ENCODE measurements at places on chromosomes 7 and 10.

- DNase-seq, result no peak
These were observed 923.0 kb upstream of the CELF2 start for GRCh38 chr10:10094691-10095090.

GRCh38 chr10:68795886-68796532 is 31.3 kb upstream of the STOX1 start:
- no peak for DNase-seq

DNA sequence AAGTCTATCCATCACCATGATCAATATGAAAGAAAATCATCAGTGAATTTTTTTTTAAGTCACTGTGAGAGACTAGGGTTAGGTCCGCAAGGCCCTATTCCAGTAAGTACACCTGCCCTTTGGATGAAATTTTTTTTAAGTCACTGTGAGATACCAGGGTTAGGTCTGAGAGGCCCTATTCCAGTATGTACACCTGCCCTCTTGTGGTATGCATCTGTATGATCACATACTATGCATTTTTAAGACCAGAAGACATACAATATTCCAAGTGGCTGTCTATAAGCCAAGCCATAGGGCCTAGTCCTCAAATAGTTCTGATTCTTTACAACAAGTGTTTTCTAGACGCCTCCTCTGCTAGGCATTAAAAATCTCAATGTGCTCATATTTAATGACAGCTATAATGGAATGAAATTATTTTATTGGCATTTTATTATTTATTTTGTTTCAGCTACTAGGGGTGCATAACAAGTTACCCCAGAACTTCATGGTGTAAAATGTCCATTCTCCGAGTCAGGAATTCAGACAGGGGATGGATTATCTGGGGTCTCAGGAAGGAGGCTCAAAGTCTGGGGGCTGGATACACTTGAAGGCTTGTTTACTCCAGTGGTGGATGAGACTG is 53.1 kb downstream of the TEX36 start:
- no peak for DNase-seq

DNA sequence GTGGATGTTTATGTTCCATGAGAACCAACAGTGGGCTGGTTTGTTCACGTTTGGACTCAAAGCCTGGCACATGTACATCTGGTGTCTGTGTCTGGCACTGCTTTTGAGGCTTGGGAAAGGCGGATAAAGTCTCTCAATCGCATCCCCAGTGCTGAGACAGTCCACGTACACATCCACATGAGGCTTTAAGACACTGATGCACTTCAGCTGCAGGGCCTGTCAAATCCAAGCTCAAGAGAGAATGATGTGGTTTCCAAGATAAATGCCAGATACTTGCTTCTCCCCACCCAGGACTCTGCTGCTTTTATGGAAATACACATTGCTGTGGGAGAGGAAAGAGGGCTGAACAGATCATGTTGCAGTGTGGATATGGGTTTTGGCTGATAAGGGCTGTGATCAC is 178.4 kb downstream of the ADARB2 start:
- DNase-seq, result no peak

GRCh38 chr7:102111061-102112041 is 175.3 kb upstream of the SH2B2 start:
- DNase-seq, result peak; percentile 64

DNA sequence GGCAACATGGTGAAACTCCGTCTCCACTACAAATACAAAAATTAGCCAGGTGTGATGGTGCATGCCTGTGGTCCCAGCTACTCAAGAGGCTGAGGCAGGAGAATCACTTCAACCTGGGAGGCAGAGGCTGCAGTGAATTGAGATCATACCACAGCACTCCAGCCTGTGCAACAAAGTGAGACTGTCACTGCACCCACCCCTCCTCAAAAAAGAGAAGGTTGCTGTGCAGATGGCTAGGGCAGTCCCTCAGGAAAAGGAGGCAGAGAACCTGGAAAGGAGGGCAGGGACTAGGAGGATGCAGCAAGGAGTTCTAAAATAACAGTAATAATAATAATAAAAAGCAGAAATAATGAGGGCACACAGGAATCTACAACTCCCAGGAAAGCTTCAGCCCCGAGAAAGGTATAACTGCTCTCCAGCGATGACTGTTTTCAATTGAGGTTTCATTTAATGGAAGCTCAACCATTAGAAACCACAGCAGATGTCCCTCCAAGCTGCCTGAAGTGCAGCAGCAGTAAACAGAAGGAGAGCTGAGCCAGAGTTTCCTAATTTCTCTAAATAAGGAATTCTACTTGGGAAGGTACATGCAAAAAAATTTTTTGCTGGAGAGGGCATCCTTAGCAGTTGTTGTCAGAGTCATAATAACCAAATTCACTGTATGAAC is 326.5 kb downstream of the GATA3 start:
- DNase-seq, result no peak

GRCh38 chr7:50431316-50431715 is 18.8 kb downstream of the FIGNL1 start:
- no peak for DNase-seq

GRCh38 chr10:129187331-129187730 is 279.7 kb upstream of the MGMT start:
- no peak for DNase-seq

DNA sequence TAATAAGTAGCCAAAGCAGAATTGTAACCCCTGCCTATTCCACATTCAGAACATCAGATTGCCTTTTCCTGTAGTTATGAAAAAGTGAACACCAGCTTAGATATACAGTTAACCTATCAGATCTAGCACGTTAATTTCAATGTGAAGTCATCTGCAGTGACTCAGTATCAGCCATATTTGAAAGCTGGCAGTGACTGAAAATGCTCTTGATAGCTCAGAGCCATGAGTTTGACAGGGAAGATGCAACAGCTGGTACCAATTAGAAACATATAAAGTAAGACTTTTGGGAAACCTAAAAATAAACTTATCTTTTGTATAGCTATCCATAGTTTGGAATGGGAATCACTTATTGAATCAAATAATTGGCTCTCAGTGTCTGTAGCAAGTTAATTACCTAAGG is 284.1 kb upstream of the NPSR1 start:
- no peak for DNase-seq

GRCh38 chr7:116138202-116138801 is 72.0 kb upstream of the TES start:
- peak; percentile 59 for DNase-seq

DNA sequence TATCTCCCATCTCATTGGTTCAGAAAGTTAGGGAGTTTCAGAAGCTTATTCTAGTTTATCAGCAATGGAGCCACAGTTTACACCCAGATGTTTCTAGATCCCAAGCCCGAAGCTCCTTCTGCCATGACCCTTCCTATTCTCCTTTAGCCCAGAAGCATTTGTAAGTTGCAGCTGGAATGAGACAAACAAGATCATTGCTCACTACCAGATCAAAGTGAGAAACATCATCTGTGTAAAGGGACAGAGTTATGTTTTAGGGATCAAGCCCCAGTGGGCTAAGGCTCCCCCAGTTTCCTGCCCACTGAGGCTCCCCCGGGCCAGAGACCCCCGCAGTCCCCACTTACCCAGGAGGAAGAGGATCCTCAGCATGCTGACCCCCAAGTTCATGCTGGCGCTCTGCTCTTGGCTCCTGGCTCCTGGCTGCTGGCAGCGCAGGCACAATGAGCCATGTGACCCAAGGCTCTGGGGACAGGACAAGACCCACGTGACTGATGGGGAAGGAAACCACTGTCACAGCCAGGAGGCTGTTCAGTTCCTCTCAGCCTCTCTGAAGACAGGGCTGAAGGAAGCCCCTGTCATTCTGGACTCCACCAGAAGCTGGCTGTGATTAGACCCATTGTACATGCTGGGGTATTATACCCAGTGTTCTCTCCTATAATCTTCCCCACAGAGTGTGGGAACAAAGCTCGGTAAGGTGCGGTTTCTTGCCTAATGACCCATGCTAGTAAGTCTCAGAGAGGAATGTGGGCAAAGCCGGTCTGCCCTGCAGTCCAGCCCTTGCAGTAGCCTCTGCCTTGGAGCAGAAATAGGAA is at the start of gene TMEM273:
Gene TMEM273 (minus strand): TSS at position 442 of the 812 bp plus-strand sequence. CDS start 55 bp downstream, at position 387.
- DNase-seq, result peak; percentile 89

GRCh38 chr7:32459788-32460187 is 30.4 kb downstream of the LSM5 start:
- DNase-seq, result no peak

DNA sequence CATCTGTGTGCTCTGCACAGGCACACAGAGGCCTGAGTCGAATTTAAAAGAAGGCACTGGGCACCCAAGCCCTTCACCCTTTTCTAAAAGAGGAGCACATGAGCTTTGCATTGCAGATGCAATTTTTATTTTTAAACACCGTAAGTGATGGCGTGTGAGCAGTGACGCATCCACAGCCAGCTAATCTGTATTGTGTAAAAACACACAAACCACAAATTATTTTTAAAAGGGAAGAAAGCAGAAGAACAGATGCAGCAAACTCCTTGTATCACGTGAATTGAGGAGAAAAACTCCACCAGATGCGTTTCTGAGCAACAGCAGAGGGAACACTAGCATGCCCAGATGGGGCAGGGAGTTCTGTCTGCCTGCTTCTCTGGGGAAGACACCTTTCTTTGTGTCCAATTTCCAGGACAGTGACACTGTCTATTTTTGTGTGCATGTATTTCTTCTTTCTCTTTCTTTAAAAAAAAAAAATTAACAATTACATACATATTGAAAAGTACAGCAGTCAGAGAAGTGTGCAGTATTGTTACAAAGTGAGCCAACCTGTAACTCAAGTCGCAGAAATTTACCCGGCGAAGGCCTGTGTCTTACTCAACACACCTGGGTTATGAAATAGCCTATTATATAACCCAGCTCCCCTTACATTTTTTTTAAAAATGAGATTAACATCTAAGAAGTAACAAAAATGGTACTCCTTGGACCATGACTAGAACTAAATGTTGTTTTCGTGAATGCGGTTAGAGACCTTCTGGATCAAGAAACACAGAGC is 39.2 kb downstream of the EEPD1 start:
- no peak for DNase-seq

- DNase-seq, result no peak
These were observed 529.0 kb downstream of the ANKRD7 start for GRCh38 chr7:118753479-118753878.

GRCh38 chr10:125029584-125030242 is 87.8 kb downstream of the ZRANB1 start:
- no peak for DNase-seq

DNA sequence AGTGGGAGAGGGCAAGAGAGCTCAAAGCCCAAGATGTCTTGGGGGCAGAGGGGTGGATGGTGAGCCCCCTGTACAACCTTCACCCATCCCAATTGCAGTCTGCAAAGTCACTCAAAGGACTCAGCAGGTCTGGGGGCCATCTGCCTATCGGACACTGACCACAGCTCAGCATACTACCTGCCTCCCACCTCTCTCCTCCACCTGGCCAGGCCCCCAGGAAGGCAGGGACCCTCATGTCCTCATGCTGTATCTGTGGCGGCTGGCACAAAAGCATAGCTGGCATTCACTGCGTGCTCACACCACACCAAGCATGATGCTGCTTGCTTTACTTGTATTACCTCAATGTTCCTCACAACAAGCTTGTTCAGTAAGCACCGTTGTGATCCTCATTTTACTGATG is 16.2 kb upstream of the CRHR2 start:
- no peak for DNase-seq

DNA sequence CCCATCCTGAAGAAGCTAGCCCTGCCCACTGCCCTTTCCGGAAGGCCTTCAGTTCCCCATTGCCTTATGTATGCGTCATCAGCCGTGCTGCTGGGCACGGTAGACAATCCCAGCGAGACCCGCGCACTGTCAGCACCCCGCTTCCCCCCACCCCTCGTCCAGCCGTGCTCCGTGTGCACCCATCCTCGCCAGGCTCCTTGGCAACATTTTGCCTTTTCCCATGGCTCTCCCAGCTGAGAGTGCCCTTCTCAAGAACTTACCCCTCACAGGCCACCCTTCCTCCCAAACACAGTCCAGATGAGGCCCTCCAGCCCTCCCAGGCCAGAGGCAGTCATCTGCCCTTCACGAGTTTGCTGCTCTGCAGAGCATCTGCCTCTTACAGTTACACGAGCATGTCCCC is 633.8 kb upstream of the FOXK1 start:
- DNase-seq, result no peak

DNA sequence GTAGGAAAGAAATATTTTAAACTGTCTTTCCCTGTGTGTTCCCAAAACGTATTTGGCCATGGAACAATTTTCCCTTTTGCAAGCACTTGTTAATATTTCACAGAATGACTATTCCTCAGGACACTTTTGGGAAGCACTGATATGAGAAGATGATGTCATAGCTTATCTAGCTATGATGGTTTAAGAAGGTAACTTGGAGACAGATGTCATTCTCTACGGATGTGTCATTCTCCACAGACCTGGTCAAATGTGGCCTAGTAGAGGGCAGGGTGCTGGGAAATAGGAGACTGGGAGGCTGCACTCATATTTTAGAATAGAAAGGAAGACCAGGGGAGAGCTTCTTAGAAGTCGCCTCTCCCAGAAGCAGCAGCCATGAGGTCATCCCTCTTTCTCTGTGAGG is 220.7 kb upstream of the GLI3 start:
- no peak for DNase-seq

DNA sequence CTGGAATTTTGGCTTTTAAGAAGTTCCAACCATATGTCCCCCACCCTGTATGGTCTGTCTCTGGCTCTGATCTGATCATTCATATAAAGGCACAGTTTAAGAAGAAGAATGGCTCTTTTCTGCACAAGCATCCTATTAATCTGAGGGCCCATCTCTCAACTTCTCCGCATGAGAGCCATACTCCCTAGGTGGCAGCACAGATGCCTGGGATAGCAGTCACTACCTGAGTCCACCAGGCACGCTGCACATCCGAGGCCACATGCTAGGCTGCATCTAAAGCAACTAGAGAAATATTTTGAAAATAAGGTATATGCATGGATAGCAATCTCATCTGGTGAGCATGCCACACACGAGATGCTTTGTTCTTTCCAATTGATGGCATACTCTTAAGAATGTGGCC is 565.5 kb downstream of the PARD3 start:
- DNase-seq, result no peak

DNA sequence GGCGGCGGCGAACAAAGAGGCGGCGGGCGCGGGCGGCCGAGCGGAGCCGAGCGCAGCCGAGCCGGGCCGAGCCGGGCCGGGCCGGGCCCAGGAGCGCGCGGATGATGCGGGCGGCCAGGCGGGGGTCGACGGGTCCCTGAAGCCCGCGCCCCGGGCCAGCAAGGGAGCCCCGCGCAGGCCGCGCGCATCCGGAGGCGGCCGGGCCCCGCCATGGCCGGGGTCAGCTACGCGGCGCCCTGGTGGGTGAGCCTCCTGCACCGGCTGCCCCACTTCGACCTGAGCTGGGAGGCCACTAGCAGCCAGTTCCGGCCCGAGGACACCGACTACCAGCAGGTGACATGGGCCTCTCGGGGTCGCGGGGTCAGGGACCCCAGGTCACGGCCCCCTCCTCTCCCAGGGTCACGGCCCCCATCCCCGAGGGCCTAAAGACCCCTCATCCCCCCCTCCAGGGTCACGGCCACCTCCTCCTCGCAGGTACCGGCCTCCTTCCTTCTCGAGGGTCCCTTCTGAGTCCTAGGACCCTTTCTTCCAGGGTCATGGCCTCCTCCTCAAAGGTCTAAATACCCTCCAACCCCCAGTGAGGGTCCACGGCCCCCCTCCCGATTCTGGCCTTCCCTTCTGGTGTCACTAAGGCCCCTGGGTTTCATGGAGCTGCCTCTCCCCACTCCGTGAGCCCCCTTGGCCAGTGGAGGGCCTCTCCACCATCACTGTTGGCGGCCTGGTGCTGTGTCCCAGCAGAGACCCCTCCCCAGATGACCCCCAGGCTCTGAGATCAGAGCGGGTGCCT is at the start of gene TTYH3:
Gene TTYH3 (plus strand): TSS at position 41 of the 787 bp plus-strand sequence. CDS start 170 bp downstream, at position 211.
- no peak for DNase-seq

- no peak for DNase-seq
These were observed 19.4 kb upstream of the LYZL1 start for GRCh38 chr10:29269486-29269885.
